ENCODE measurements at places on chromosomes 4 and X.

- DNase-seq, result no peak
Measured at GRCh38 chrX:14712096-14712495, 160.8 kb downstream of the FANCB start.

GRCh38 chrX:129523079-129523911, at the start of gene SMARCA1:
Gene SMARCA1 (minus strand): TSS chrX:129523490. CDS start chrX:129523370, 120 bp downstream.
- no peak for DNase-seq

- DNase-seq, result no peak
Measured at GRCh38 chr4:8070736-8071718, 87.6 kb downstream of the ABLIM2 start.

GRCh38 chr4:166172619-166173018, 299.6 kb downstream of the TLL1 start:
- DNase-seq, result no peak

Measured in amygdala (tissue), 56 donors.